RPMI7951 (cell line): ENCODE measurements at places on chromosomes 16 and 17.

- peak; percentile 57 for DNase-seq
Measured at GRCh38 chr17:57406131-57406980, 150.0 kb downstream of the MSI2 start.

- DNase-seq = no peak
Measured at GRCh38 chr16:28526201-28527099, 12.3 kb downstream of the NUPR1 start.

GRCh38 chr17:40818343-40818732 is 4.1 kb downstream of the KRT10 start:
- DNase-seq = no peak

- DNase-seq = no peak
Measured at GRCh38 chr16:69775563-69775962, 13.4 kb downstream of the WWP2 start.

DNA sequence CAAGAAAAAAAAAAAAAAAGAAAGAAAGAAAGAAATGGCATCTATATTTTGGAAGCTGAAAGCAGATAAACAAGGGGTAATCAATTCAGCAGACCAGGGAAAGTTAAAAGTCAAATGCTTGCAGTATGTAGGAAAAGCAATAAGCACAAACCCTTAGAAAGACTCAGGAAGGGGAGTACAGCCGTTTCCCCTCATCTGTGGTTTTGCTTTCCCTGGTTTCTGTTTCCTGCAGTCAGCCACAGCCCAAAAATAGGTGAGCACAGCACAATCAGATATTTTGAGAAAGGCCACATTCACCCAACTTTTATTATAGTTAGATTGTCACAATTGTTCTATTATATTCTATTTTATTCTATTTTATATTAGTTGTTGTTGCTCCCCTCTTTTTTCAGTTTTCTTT is 14.4 kb upstream of the ALOX12 start:
- no peak for DNase-seq

DNA sequence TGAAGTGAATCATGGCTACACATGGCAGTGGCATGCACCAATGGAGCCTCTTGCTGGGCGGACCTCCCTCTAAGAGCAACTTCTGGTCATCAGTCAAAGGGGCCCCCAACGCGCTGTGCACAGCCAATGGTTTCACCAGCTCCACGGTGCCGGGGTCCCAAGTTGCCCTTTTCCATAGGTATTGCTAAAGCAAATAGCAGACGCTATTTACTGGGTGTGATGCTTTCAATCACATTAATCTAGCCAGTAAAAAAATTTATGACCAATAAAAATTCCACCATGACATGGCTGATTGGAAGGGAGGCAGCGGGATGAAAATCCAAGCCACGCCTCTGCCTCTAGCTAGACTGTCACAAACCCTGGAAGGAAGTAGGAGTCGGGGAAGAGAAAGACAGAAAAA is 680.3 kb upstream of the SOX9 start:
- peak; percentile 71 for DNase-seq

DNA sequence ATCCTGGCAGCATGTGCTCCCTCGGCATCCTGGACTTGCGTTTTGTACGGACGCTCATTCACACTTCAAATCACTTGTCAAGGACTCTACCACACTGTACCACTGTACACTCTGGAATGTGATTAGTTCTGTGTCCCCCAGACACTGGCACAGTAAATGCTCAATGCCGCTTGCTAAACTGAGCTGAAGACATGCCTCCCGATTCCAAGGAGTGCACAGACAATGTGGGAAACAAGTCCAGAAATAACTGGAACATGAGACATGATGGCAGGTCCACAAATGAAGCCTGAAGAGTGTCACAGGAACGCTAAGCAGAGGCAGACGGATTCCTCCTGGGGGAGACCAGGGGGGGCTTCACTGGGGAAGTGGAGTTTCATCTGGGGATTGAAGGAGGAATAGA is 22.1 kb downstream of the HIC1 start:
- DNase-seq = no peak

DNA sequence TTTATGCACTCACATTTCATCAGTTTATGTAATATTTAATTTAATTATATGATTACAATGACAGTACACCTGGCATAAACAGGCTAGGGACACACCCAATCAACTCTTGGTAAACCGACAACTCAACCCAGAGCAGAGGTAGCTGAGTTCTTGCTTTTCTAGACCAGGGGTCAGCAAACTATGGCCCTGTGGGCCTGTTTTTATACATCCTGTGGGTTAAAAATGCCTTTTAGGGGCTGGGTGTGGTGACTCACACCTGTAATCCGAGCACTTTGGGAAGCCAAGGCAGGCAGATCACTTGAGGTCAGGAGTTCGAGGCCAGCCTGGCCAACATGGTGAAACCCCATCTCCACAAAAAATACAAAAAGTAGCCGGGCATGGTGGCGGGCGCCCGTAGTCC is 99.2 kb upstream of the TMEM97 start:
- DNase-seq = no peak

DNA sequence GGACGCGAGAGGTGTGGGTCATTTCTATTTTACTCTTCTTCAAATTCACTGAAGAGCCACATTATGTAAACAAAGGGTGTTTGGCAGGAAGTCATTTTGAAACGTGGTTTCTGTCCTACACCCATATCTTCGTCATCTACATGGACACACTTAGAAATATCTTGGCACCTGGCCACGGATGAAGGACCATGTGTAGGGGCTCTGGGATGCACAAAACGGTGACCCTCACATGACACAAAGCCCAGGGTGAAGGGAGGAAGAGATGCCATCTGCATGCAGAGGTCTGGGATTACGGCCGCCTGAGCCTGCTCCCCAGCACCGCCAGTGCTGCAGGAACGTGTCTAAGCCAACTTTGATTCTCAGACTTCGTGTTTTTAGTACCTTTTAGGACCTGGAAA is 130.2 kb upstream of the CHMP6 start:
- peak; percentile 10 for DNase-seq

- DNase-seq = peak; percentile 21
Measured at GRCh38 chr16:89506113-89506504, 2.1 kb upstream of the SPG7 start.

- DNase-seq = no peak
Measured at GRCh38 chr17:43327834-43328420, 70.9 kb upstream of the ARL4D start.
